ENCODE measurements at places on chromosomes 16 and 17. TPM values are rescaled to one million over a fixed set of nuclear protein-coding genes. Genes with fewer than 3 reads are reported as not detected.

GRCh38 chr17:64428406-64428805, 20.5 kb upstream of the MILR1 start:
- no peak for DNase-seq
- H3K4me1 ChIP-seq: no peaks in the 10 kb centered on the region
- H3K36me3 ChIP-seq: no peaks in the 10 kb centered on the region
- no peak overlapping the region for H3K27ac ChIP-seq

DNA sequence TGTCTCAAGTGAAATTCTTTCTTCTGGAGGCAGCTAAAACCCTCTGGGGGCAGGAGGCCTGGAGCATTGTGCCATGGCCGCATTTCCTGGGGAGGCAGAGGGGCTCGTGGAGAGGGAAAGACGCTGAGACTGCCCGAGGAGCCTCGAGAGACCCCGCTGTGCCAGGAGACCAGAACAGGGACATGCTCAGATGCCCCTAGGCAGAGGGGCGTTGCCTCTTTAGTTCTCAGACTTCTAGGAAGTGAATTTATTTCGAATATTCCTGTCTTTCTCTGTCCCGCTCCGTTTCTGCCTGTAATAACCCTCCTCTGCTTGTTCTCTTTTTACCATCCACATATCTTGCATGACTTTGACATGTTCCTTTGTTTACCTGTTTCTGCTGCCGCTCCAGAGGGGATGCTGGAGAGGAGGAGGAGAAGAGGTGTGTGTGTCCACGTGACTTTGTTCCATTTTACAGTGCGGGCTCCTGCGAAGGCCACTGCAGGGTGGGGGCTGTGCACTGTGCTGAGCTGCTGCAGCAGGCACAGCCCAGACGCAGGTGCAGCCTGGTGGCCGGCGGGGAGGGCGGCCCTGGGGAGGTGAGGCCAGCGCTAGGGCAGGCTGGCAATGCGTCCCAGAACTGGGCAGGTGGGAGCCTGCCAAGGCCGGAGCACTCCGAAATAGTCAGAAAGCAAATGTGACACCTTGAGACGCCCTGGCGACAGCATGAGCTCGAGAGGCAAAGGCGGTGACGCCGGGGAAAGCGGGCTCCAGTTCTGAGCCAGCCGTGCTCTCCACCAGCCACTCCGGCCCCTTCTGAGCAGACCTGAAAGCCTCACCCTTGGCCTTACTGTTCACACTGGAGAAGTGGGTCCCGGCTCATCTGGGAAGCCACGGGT, 29.9 kb downstream of the CIBAR2 start:
- H3K36me3 ChIP-seq: peaks cover 38% of the 10 kb centered on the region
- H3K4me1 ChIP-seq: no peaks in the 10 kb centered on the region
- H3K27ac ChIP-seq: no peak overlapping the region
- H3K4me3 ChIP-seq: no peak overlapping the region

- no peak for DNase-seq
- no peak overlapping the region for H3K4me3 ChIP-seq
- no peaks in the 10 kb centered on the region for H3K4me1 ChIP-seq
Observed at GRCh38 chr16:61946019-61946418, 90.2 kb downstream of the CDH8 start.

The KRT24 gene
- total RNA-seq: not detected

The CX3CL1 gene
- 251 TPM for total RNA-seq

The PIRT gene
- total RNA-seq: not detected
